ENCODE measurements at places on chromosomes 6 and 20.

- DNase-seq, result no peak
Observed at GRCh38 chr6:119610754-119611153, 261.2 kb upstream of the MAN1A1 start.

- peak; percentile 67 for DNase-seq
Observed at GRCh38 chr20:23937303-23938117, 51.1 kb downstream of the GGTLC1 start.

DNA sequence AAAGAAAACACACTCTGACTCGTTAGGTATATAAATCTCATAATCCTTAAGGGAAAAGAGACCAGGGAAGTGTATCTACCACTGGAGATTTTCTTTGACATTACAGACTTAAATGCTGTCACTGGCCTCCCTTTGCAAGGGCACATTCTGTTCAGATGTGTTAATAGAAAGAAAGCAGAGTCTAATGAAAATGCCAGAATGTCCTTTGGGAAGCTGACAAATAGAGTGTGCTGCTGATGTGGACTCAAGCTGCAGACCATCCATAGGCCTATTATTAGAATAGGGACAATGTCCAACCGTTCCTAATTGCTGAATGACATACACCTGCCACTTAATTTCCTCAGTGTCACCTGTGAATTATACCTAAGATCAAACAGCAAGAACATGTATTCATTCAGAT is 41.2 kb downstream of the SLC35D3 start:
- DNase-seq, result peak; percentile 22

GRCh38 chr6:56475736-56476457 is 166.8 kb downstream of the DST start:
- DNase-seq, result peak; percentile 42

- peak; percentile 78 for DNase-seq
Observed at GRCh38 chr6:90369024-90369519, 72.4 kb upstream of the BACH2 start.

GRCh38 chr6:35494161-35494563 is 2.7 kb downstream of the TEAD3 start:
- DNase-seq, result no peak

GRCh38 chr6:53302678-53303360 is 45.9 kb downstream of the ELOVL5 start:
- DNase-seq, result no peak

- no peak for DNase-seq
Observed at GRCh38 chr20:16451982-16452381, 121.3 kb downstream of the KIF16B start.

- DNase-seq, result no peak
Observed at GRCh38 chr6:119337762-119338161, 11.8 kb downstream of the MAN1A1 start.

- no peak for DNase-seq
Observed at GRCh38 chr20:14830466-14830865, 493.1 kb upstream of the FLRT3 start.

GRCh38 chr6:37640786-37641395 is 56.8 kb downstream of the MDGA1 start:
- no peak for DNase-seq

DNA sequence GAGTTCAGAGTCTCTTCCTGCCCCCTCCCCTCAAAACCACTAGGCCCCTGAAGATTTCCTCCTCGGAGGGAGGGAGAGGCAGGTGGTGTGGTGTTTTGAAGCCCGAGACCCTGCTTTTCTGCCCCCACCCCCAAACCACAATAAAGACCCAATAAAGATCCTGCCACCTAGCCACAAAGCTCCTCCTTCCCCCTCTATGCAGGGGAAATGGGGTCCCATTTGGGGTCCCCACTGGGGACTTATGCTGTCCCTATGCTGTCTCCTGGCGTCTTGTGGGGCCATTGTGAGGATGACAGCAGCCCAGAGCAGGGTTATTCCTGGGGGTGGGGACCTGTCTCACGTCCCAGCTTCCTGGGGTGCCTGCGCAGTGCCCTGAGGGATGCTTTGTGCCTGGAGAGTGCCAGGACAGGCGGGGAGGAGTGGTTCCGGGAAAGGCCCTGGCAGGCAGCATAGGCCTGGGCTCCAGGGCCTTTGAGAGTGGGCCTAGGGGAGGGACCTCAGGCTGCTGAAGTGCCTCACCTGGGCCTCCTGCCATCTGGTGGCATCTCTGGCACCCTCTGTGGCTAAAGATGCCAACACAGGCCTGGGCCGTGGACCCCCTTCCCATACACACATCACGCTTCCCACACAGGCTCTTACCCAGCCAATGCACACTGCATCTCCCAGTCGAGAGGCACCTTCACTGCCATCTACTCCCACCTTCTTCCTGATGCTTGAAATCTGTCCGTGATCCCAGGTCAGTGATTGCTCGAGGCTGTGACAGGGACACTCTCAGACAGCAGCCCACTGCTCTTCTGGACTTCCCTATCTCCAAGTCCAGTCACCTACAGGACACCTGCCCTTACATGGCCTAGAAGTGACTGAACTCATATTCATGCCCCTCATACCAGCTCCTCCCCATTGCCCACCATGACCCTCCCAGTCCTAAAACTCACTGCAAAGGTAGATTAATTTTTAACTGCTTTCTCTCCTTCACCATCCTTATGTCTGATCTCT is 7.9 kb upstream of the ARMC12 start:
- no peak for DNase-seq

- no peak for DNase-seq
Observed at GRCh38 chr6:133918208-133918930, 29.5 kb downstream of the TCF21 start.

DNA sequence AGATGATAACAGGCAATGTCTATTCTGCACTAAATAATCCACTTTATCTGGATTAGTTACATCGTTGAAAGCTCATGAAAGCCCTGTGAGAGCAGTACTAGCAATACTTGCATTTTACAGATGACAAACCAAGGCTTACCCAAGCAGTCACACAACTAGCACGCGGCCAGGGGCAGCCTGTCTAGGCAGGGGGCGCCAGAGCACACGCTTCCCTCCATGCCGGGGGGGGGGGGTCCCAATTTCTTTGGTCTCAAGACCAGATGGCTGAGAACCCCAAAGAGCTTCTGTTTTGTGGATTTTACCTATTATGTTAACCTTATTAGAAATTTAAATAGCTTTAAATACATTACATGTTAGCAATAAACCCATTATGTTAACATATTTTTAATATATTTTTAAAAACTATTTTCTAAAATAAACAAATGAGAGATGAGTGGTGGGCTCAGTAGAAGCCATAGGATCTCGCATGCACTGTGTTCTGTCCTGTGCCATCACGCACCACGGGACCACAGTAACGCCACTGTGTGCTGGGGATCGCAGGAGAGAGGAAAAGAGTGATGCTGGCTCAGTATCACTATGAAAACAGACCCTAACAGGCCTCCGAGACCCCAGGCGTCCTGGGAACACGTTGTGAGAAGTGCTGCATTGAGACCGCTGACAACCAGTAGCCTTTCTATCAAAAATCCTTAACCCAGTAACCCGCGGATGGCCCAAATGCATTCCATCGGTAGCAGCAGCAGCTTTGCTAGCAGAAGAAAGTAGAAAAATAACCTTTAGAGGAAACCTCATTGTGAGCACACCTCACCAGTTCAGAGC is 5.3 kb upstream of the PRR18 start:
- DNase-seq, result peak; percentile 82

DNA sequence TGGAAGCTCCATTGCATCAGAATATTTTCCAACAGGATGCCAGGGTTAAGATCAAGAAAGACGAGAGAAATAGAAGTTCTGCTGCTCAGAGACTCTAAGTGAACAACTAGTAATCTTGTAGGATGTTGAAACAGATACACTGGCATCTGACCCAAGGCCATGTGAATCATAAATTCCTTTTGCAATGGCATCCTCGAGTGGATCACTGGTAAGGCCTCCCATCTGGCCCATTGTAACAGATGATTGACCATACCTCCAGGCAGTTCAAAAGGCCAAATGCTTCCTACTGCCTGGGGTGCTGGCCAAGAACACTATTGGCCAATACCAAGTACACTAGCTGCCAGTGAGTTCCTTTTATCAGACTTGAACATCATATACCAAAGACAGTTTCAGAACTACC is 9.9 kb upstream of the SLC17A3 start:
- no peak for DNase-seq

All from SJCRH30 (cell line).